ENCODE measurements at places on chromosomes 5 and 9. TPM values are rescaled to one million over a fixed set of nuclear protein-coding genes. Genes with fewer than 3 reads are reported as not detected.

SHC3 gene
- 0.40 TPM for total RNA-seq

SPINK7 gene
- total RNA-seq = not detected

TGFBI gene
- 1,737 TPM for total RNA-seq

FAM200C gene
- 1.8 TPM for total RNA-seq

IFNK gene
- total RNA-seq = not detected

CRB2 gene
- total RNA-seq = 0.13 TPM

MAT2B gene
- total RNA-seq = 48.9 TPM

GDNF gene
- total RNA-seq = 0.05 TPM

CCDC192 gene
- total RNA-seq = not detected

IFNB1 gene
- not detected for total RNA-seq

ENTPD2 gene
- total RNA-seq = 4.7 TPM

GRIN3A gene
- total RNA-seq = not detected

PCDHGA4 gene
- 0.13 TPM for total RNA-seq

MRPL50 gene
- 12.6 TPM for total RNA-seq

PCA3 gene
- total RNA-seq = not detected

TAF9 gene
- total RNA-seq = 135 TPM

HRCT1 gene
- 0.34 TPM for total RNA-seq

PCDHA8 gene
- 0.02 TPM for total RNA-seq

GABRP gene
- total RNA-seq = not detected

ADAMTS16 gene
- total RNA-seq = 1.4 TPM

SETD9 gene
- 6.1 TPM for total RNA-seq

ANKH gene
- total RNA-seq = 22.1 TPM

IGFBPL1 gene
- 2.1 TPM for total RNA-seq

GPX8 gene
- total RNA-seq = 34.4 TPM

PAPPA gene
- 29.1 TPM for total RNA-seq

ERMP1 gene
- 17.7 TPM for total RNA-seq

PTGER4 gene
- 7.5 TPM for total RNA-seq

PCDHGC3 gene
- 5.4 TPM for total RNA-seq

PCDHGB5 gene
- total RNA-seq = 1.9 TPM

PHF2 gene
- 16.0 TPM for total RNA-seq

DMGDH gene
- not detected for total RNA-seq

CXXC5 gene
- 17.6 TPM for total RNA-seq

FOXD4L6 gene
- total RNA-seq = 0.06 TPM

SH2D3C gene
- total RNA-seq = 0.08 TPM

OCLN gene
- total RNA-seq = 9.0 TPM

AFAP1L1 gene
- 12.3 TPM for total RNA-seq

SLC34A3 gene
- 0.15 TPM for total RNA-seq
